LHCN-M2 (cell line): ENCODE measurements at places on chromosomes 7 and 10.

GRCh38 chr7:100967292-100967863, 2.0 kb upstream of the MUC12 start:
- DNase-seq = no peak

- DNase-seq = no peak
These were observed 37.8 kb downstream of the MTPN start for GRCh38 chr7:135939261-135939812.

GRCh38 chr10:110414548-110415309, 83.0 kb upstream of the DUSP5 start:
- DNase-seq = peak; percentile 37

GRCh38 chr10:129833994-129834739, 129.9 kb downstream of the EBF3 start:
- DNase-seq = no peak

DNA sequence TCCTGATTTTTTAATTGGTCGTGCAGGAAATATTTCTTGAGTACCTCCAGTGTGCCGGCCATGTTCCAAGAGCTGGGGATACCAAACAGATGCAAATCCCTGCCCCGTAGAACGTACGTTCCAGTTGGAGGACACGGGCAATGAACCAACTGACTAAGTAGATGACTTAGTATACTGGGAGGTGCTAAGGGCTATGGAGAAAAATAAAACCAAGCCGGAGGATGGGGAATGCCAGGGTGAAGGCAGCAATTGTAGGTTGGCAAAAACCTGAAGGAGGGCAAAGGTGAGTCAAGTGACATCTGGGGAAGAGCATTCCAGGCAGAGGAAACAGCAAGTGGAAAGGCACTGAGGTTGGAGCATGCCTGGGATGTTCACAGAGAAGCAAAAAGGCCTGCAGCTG, 6.8 kb upstream of the VSIR start:
- DNase-seq = no peak

GRCh38 chr7:104550362-104550761, 222.0 kb downstream of the LHFPL3 start:
- DNase-seq = peak; percentile 31

- DNase-seq = no peak
These were observed 681.7 kb downstream of the PARD3 start for GRCh38 chr10:34133406-34133805.

- DNase-seq = no peak
These were observed 28.6 kb upstream of the SAR1A start for GRCh38 chr10:70198696-70199466.

DNA sequence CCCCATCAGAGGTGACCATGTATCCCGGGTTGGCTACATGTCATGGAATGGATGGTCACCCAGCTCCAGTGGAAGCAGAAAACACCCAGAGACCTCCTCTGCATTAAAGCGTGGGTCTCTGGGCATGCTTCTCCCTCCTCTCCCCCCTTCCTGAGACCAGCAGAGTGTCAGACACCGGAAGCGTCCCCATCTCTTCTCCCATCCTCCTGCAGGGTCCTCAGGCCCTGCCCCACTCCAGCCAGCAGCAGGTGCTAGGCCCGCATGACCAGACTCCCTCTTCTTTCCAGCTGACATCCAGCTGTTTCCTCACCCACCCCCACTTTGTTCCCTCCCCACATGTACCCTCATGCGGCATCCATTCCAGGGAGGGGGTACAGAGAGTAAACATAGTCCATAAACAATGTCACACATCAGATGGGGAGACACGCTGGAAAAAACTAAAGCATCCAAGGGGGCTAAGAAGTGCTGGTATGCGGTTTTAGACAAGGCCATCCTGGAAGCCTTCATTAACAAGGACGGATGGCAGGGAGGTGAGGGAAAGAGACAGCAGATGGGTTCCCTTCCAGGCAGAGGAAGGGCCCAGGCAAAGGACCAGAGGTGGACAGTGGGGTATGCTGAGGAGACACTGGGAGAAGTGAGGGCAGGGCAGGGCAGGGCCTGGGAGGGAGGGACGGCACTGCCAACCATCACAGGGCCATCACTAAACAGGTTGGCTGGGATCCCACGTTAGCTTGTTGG, 12.5 kb upstream of the SLC18A3 start:
- no peak for DNase-seq

DNA sequence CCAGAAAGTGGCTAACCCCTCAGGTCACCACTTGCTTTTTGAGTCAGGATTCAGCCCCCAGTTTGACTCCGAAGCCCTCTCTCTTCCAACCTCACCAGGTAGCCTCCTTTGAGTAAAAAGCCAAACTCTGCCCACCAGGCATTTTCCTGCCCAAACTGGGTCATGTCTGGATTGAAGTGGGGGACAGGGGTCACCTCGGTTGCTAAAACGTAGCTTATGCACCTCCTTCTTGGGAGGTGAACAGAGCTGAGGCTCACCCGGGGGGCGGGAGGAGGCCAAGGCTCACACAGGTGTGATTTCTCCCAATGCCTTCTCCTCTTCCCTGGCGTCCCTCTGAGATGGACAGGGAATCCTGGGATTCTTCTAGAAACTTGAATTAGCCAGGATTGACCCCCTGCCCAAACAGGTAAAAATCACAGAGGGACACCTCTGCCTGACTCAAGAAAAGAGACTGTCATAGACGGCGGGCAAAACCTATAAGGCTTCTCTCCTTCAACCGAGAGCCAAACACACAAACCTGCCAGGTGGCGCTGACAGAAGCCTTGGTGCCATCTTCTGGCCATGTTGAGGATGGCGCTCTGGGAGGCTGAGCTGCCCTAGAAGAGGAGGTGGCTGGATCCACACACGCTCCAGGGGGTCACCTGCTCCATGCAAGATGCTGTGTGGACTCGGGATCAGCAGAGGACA, 51.6 kb downstream of the PRLHR start:
- DNase-seq = peak; percentile 16

DNA sequence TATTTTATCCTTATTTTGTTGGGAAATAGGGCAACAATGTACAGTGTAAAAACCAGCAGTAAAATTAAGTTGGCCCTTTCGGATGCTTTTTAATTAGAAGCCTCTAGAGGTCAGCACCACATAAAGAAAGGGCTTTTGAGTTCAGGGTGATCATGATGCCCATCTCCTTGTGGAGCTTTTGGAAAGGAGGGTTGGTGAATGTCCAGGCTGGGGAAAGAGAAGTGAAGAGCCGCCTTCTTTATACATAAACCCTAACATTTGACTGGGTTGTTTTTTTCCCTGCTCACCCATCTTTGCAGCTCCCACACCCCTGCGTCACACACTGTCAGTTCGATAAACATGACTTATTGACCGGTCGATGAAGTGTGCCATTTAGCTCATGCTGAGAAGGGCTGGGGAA, 29.8 kb downstream of the MTURN start:
- DNase-seq = peak; percentile 83

- DNase-seq = no peak
These were observed 226.0 kb downstream of the C7orf25 start for GRCh38 chr7:42685911-42686310.

DNA sequence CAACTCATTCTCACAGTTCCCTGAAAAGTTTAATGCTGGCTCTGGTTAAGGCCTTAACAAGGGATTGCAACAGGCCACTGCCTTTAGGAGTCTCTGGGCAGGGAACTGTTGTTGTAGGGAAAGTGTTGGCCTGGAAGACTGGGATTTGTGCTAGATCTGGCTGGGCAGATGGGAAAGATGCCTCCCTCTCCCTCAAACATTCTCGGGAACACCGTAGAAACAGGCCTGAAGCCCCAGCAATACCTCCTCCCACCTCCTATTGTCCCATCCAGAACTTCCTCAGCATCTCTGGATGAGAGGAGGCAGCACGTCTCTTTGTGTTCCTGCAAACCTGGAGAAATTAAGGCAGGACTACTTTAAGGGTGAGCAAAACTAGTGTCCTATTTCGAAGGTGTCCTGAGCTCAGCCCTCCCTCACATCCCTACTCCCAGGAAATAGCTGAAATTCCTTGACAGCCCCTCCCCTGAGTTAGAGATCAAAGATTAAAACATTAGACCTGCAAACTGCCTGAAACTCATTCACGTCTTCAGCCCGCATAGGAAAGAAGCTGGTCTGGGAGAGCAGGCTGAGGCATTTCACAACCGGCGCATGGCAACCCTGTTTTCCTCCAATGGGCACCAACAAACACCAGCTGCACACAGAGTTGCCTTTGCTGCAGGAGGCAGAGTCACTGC, 10.9 kb upstream of the MAP3K8 start:
- DNase-seq = peak; percentile 74

DNA sequence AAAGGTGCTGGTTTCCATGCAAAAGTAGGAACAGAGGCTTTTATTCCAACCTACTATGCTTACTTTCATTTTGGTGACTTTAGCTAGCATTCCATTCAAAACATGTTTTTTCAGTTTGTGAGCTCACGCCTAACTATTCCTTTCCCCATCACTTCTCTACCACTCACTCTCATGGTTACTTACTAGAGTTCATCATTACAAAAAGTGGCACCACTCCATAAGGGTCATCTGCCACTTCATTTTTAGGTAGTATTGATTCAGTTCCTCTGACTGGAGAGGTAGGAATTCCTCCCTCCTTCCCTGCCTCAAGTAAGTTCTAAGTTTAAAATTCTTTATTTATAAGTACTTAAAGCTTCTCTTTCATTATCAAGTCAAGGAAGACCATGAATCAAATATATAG, 543.1 kb downstream of the HTR7 start:
- no peak for DNase-seq

- no peak for DNase-seq
These were observed 138.1 kb upstream of the BTBD16 start for GRCh38 chr10:122132882-122133565.

DNA sequence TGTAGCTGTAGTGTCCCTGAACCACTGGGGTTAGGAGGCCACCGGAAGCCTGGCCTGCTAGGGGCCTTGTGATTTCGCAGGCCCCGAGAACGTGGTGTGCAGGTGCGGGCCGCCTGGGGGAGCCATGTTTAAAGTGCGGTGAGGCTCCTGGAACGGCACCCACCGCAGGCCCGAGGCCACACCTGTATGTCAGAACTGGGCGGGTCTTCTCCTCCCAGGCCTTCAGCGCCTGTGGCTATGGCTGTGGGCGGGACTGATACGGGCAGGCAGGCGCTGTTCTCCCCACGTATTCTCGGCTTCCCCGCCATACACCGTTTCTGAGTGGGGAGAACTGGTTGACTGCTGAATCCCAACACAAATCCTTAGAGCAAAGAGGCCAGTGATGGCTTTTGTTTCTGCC, 74.8 kb downstream of the DNAJB6 start:
- DNase-seq = no peak

GRCh38 chr7:46383605-46384004, 462.5 kb upstream of the IGFBP3 start:
- peak; percentile 87 for DNase-seq

DNA sequence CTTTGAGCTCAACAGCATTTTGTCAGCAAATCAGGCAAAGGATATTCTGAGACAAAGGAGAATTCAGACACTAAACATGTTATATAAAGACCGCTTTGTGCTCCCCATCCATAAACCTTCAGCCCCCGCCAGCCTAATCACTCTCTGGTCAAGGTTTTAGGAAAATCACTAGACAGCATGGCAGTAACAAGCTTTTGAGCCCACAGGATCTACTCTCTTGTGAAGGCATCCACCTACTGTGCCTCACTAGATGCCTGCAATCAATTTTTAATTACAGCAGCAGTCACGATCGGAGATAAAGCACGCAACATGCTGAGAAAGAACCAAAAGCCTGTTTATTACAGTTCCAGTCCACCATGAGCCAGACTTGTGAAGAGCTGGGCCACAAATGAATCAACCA, 19.1 kb downstream of the PDE1C start:
- no peak for DNase-seq

- DNase-seq = peak; percentile 41
These were observed 49.7 kb downstream of the CPEB3 start for GRCh38 chr10:92241158-92241500.

DNA sequence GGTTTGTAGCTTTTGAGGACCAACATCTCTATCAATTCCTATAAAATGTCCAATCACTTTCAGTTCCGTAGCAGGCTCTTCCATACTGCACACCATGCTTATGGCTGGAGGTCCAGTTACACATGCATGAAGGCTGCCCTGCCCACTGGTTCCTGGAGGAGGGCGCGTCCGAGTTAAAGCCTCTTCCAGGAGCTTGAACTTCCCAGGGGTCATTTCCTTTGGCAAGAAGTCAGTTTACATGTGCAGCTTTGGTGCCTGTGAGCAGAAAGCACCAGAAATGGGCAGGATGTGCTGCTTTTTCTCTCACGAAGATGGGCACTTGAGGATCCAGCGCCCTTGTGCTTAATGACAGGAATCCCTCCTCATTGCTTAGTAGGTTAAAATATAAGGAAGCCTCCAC, 17.6 kb upstream of the PHYH start:
- DNase-seq = no peak

DNA sequence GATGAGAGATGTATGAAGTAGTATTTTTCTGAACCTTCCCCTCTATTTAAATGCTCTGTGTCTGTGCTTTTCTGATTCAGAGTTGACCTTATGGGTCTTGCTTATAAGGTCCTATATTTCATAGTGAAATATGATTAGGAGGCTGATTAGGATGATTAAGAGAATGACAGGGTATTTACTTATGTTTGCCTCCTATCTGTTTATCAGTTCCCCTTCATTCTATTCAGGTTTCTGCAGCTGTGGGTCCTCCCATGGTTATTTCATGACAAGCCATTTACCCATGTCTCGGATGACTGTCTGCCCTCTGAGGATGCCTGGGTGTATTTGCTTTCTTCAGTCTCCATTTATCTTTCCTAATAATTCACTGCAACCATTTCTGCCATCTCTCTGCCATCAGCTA, 16.9 kb downstream of the RPA3 start:
- DNase-seq = no peak

GRCh38 chr7:142384493-142384922, 126.7 kb upstream of the PRSS58 start:
- peak; percentile 94 for DNase-seq

- DNase-seq = no peak
These were observed 53.3 kb upstream of the CTBP2 start for GRCh38 chr10:125213541-125214282.
